Sigmoid colon (tissue), 7 donors: ENCODE measurements at places on chromosomes 5 and 9. TPM values are rescaled to one million over a fixed set of nuclear protein-coding genes. Genes with fewer than 3 reads are reported as not detected.

GRCh38 chr9:136907011-136907914 is 20.9 kb downstream of the TRAF2 start:
- no peak for DNase-seq
- no peaks in the 10 kb centered on the region for H3K36me3 ChIP-seq
- H3K27ac ChIP-seq: no peak overlapping the region
- no peaks in the 10 kb centered on the region for H3K27me3 ChIP-seq
- no peak overlapping the region for H3K4me3 ChIP-seq
- H3K4me1 ChIP-seq: peaks cover 13% of the 10 kb centered on the region

- no peaks in the 10 kb centered on the region for H3K27me3 ChIP-seq
- no peaks in the 10 kb centered on the region for H3K36me3 ChIP-seq
- no peak overlapping the region for H3K27ac ChIP-seq
These were observed 25.2 kb downstream of the ANKRA2 start for GRCh38 chr5:73540192-73540591.

- no peaks in the 10 kb centered on the region for H3K36me3 ChIP-seq
- H3K27ac ChIP-seq: no peak overlapping the region
- H3K4me3 ChIP-seq: no peak overlapping the region
- no peak for DNase-seq
- H3K27me3 ChIP-seq: no peaks in the 10 kb centered on the region
These were observed 67.9 kb upstream of the TARS1 start for GRCh38 chr5:33372721-33373472.

GRCh38 chr5:55036477-55036876 is 12.4 kb downstream of the GZMK start:
- H3K4me3 ChIP-seq: no peak overlapping the region
- H3K36me3 ChIP-seq: no peaks in the 10 kb centered on the region
- H3K4me1 ChIP-seq: no peaks in the 10 kb centered on the region
- no peak overlapping the region for H3K27ac ChIP-seq
- DNase-seq: no peak

DNA sequence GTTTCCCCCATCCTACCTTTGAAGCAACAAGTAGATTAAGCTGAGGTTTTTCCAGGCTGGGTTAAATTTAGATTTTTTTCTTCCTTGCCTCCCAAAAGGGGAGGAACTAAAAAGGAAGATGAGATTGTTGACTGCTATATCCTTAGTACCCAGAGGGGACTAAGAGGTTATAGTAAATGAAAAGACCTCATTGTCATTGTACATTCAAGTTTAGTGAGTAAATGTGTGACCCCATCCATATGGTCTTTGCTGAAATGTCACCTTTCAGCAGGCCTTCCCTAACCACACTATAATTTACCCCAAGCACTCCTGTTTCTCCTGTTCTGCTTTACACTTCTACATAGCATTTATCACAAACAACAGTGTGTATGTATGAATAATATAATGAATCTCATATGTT is 35.8 kb upstream of the CHD1 start:
- no peaks in the 10 kb centered on the region for H3K4me1 ChIP-seq
- H3K27me3 ChIP-seq: no peaks in the 10 kb centered on the region
- DNase-seq: no peak

DNA sequence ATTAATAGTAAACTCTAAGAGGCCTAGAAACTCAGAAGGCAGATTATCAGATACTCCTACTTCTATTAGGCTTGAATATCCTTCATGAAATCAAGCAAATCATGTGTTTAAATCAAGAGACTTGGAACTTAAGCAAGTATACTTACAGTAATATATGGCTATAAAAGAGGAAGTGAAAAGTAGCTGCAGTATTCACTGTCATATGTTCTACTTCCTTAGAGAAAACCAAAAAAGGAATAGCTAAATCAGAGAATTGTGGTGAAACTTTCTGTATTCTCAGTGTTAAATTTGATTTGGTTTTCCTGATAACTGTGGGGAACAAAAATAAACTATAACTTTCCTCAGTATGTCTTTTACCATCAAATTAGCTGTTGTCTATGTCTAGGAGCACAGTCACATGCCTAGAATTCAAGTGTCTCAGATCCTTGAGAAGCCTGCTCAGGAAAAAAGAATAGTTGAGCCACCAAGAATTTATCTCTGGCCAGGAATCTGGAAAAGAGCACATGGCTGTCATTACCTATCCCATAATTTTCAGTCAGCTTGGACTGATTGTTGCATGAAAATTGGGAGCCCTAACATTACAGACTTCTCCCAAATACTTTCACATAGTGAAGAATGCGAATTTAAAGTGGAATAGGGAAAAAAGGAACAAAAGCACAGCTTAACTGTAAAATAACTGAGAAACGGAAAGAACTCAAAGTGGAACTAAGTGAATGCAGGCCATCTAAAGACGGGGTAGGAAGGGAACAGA is 1.7 kb downstream of the FKBP15 start:
- peak overlapping the region; percentile 86 for H3K27ac ChIP-seq
- H3K27me3 ChIP-seq: no peaks in the 10 kb centered on the region
- DNase-seq: no peak

DNA sequence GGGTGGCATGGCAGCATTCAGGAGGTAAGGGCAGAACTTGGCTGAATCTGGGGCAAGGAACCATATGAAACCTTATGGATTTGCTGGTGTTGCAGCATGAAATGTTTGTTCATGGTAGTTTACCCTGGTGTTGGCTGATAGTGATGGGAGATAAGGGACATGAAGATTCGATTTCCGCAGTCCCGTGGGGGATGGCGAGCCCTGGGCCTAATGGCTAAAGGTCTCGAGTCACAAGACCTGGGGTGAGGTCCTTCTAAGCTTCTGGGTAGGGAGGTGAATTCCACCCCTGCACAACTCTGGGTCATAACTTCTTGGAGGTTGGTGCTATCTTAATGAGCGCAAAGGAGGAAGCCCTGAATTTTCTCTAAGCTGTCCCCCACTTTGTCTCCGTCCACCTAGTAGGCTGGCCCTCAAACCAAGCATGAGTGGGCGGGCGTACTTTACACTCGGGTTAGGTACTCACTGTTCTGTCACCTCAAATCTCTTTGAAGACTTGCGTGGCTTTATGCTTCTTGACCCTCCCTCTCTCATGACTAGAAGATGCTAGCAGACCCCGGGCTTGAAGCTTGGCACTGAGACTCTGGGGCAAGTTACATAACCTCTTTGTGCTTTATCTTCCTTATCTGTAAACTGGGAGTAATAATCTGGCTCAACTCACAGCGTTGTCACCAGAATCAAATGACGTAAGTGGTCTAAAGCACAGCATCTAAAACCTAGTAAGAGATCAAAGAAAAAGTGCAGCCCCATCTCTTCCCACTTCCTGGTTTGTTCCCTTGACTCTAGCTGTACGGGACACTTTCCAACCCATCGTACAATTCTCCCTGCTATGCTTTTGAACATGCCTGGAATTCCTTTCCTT is 72.5 kb downstream of the BASP1 start:
- no peaks in the 10 kb centered on the region for H3K4me1 ChIP-seq
- no peak overlapping the region for H3K4me3 ChIP-seq
- H3K27ac ChIP-seq: no peak overlapping the region

- no peaks in the 10 kb centered on the region for H3K36me3 ChIP-seq
- no peak overlapping the region for H3K27ac ChIP-seq
- no peak for DNase-seq
- H3K4me1 ChIP-seq: peaks cover 9% of the 10 kb centered on the region
These were observed 5.5 kb upstream of the DNAJB5 start for GRCh38 chr9:34984049-34984448.

GRCh38 chr9:129841071-129841470 is 5.8 kb downstream of the USP20 start:
- no peaks in the 10 kb centered on the region for H3K36me3 ChIP-seq
- no peak for DNase-seq
- H3K27me3 ChIP-seq: no peaks in the 10 kb centered on the region
- H3K4me1 ChIP-seq: peaks cover 21% of the 10 kb centered on the region
- no peak overlapping the region for H3K27ac ChIP-seq
- no peak overlapping the region for H3K4me3 ChIP-seq

GRCh38 chr5:82313016-82313415 is 34.9 kb upstream of the RPS23 start:
- H3K36me3 ChIP-seq: peaks cover 13% of the 10 kb centered on the region
- H3K27me3 ChIP-seq: no peaks in the 10 kb centered on the region
- H3K4me3 ChIP-seq: no peak overlapping the region
- no peaks in the 10 kb centered on the region for H3K4me1 ChIP-seq
- H3K27ac ChIP-seq: no peak overlapping the region

- H3K27ac ChIP-seq: no peak overlapping the region
- H3K36me3 ChIP-seq: no peaks in the 10 kb centered on the region
- H3K4me1 ChIP-seq: no peaks in the 10 kb centered on the region
- DNase-seq: no peak
- H3K27me3 ChIP-seq: no peaks in the 10 kb centered on the region
These were observed 2266.5 kb upstream of the WWC1 start for GRCh38 chr5:166024970-166025369.

GRCh38 chr9:125515983-125516940 is 190.7 kb downstream of the MAPKAP1 start:
- no peak overlapping the region for H3K4me3 ChIP-seq
- DNase-seq: no peak
- peaks cover 53% of the 10 kb centered on the region for H3K4me1 ChIP-seq
- no peaks in the 10 kb centered on the region for H3K36me3 ChIP-seq

- H3K36me3 ChIP-seq: no peaks in the 10 kb centered on the region
- H3K27me3 ChIP-seq: no peaks in the 10 kb centered on the region
- H3K4me3 ChIP-seq: no peak overlapping the region
- DNase-seq: no peak
These were observed 80.1 kb downstream of the FBXW11 start for GRCh38 chr5:171926311-171926710.

- no peaks in the 10 kb centered on the region for H3K27me3 ChIP-seq
- no peak overlapping the region for H3K27ac ChIP-seq
- peaks cover 10% of the 10 kb centered on the region for H3K4me1 ChIP-seq
- DNase-seq: no peak
- no peak overlapping the region for H3K4me3 ChIP-seq
- no peaks in the 10 kb centered on the region for H3K36me3 ChIP-seq
These were observed 37.0 kb upstream of the LCP2 start for GRCh38 chr5:170334626-170335025.

GRCh38 chr5:144125163-144125726 is 45.2 kb downstream of the YIPF5 start:
- H3K4me3 ChIP-seq: no peak overlapping the region
- no peaks in the 10 kb centered on the region for H3K27me3 ChIP-seq
- no peaks in the 10 kb centered on the region for H3K36me3 ChIP-seq
- no peaks in the 10 kb centered on the region for H3K4me1 ChIP-seq

- no peak for DNase-seq
- no peak overlapping the region for H3K4me3 ChIP-seq
- H3K4me1 ChIP-seq: peaks cover 6% of the 10 kb centered on the region
- no peak overlapping the region for H3K27ac ChIP-seq
These were observed 243.0 kb upstream of the SLC24A2 start for GRCh38 chr9:20031836-20032235.

DNA sequence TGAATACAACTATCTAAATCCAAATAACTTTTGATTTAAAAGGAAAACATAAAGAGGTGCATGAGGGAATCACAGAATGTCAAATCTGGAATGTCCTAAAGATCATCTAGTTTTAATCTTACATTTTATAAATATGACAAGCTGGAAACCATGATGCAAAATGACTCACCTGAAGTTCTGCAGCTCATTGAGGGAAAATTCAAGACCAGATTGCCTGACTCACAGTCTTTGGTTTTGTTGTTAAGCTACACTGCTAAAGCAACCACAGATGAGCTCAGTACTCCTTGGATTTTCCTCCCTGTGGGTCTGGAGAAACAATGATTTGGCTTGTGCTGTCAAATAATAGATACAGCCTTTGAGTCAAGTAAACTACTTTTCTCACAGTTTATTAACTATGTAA is 19.1 kb upstream of the EDIL3 start:
- no peak for DNase-seq
- no peaks in the 10 kb centered on the region for H3K4me1 ChIP-seq
- H3K36me3 ChIP-seq: no peaks in the 10 kb centered on the region
- no peak overlapping the region for H3K4me3 ChIP-seq
- H3K27me3 ChIP-seq: no peaks in the 10 kb centered on the region
- no peak overlapping the region for H3K27ac ChIP-seq

- no peaks in the 10 kb centered on the region for H3K36me3 ChIP-seq
- no peaks in the 10 kb centered on the region for H3K27me3 ChIP-seq
- H3K4me3 ChIP-seq: no peak overlapping the region
- H3K4me1 ChIP-seq: no peaks in the 10 kb centered on the region
These were observed 372.7 kb upstream of the IRX1 start for GRCh38 chr5:3222924-3223323.

DNA sequence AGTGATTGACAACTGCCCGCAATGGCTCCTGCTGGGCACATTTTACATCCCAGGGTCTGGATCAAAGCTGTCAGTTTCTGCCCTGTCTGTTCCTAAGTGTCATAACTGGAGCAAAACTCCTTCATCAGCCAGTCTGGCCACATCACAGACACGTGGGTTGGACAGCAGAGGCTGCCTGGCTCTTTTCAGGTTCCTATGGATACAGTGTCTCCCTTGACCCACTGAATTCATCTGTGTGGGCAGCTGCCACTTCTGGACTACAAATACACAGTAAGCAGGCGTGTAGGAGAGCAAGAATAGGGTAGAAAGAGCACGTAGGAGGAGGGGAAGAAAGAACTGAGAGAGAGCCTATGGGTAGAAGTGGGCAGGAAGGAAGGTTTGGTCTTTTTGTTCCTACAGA is 238.0 kb downstream of the ENC1 start:
- no peak for DNase-seq
- no peaks in the 10 kb centered on the region for H3K36me3 ChIP-seq
- H3K4me1 ChIP-seq: no peaks in the 10 kb centered on the region
- no peak overlapping the region for H3K4me3 ChIP-seq
- no peaks in the 10 kb centered on the region for H3K27me3 ChIP-seq
- no peak overlapping the region for H3K27ac ChIP-seq

DNA sequence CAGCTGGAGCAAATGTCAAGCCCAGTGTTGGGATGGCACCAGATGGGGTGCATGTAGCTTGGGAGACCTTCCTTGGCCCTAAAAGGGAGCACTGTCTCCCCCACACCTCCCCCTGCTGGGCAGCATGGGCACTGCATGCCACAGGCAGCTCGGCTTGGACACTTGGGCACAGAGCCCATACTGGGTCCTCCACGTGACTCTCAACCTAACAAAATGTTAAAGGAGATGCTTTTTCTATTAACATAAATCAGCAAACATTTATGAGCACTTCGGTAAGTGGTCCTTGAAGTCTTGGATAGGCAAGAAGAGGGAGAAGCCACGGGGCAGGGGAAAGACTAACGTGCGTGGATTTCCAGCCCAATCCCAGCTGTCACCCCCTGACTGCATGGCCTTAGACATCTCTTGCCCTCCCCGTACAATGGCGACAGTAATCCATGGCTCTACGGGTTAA is 23.9 kb upstream of the MAPK9 start:
- H3K36me3 ChIP-seq: no peaks in the 10 kb centered on the region
- H3K4me1 ChIP-seq: no peaks in the 10 kb centered on the region
- no peak overlapping the region for H3K27ac ChIP-seq
- DNase-seq: no peak
- no peaks in the 10 kb centered on the region for H3K27me3 ChIP-seq

The MACIR gene
- total RNA-seq: 8.4 TPM

The GIN1 gene
- 10.2 TPM for total RNA-seq

The SCGB3A2 gene
- total RNA-seq: not detected

The PCDHA11 gene
- total RNA-seq: 0.41 TPM

The ARL15 gene
- total RNA-seq: 14.2 TPM

The DIRAS2 gene
- total RNA-seq: 1.2 TPM

The TMEM161B gene
- total RNA-seq: 22.1 TPM

The IL3 gene
- not detected for total RNA-seq

The LRRC14B gene
- not detected for total RNA-seq

The CD274 gene
- total RNA-seq: 8.9 TPM

The SH3TC2 gene
- total RNA-seq: 8.3 TPM

The XRCC4 gene
- total RNA-seq: 7.6 TPM

The CDKN2B gene
- 4.2 TPM for total RNA-seq

The GTF3C5 gene
- total RNA-seq: 47.1 TPM

The GABBR2 gene
- under 0.01 TPM for total RNA-seq

The SLC34A3 gene
- total RNA-seq: not detected

The TSSK1B gene
- total RNA-seq: not detected

The TEK gene
- total RNA-seq: 11.1 TPM

The CATSPER3 gene
- total RNA-seq: 1.4 TPM
